ENCODE measurements at places on chromosomes 5 and 9. TPM values are rescaled to one million over a fixed set of nuclear protein-coding genes. Genes with fewer than 3 reads are reported as not detected.

MARCHF3 gene
- 0.46 TPM for total RNA-seq

LCNL1 gene
- not detected for total RNA-seq

GM2A gene
- total RNA-seq, result 24.6 TPM

MAMDC4 gene
- 6.4 TPM for total RNA-seq

APBA1 gene
- total RNA-seq, result 1.1 TPM

SAXO1 gene
- under 0.01 TPM for total RNA-seq

GFRA3 gene
- total RNA-seq, result 0.08 TPM

TMEM252 gene
- total RNA-seq, result not detected

PKD2L2 gene
- total RNA-seq, result not detected

PGGT1B gene
- 7.2 TPM for total RNA-seq

PCDHB3 gene
- 1.9 TPM for total RNA-seq

PAXX gene
- 42.2 TPM for total RNA-seq

SSBP2 gene
- 11.0 TPM for total RNA-seq

SEMA4D gene
- total RNA-seq, result 27.8 TPM

GAS1 gene
- total RNA-seq, result 6.1 TPM

EXOSC2 gene
- total RNA-seq, result 20.6 TPM

MARVELD2 gene
- total RNA-seq, result 28.6 TPM

FAM221B gene
- total RNA-seq, result not detected

SH3GL2 gene
- total RNA-seq, result 3.5 TPM

PPP3R2 gene
- not detected for total RNA-seq

TLX3 gene
- total RNA-seq, result 0.58 TPM

ABO gene
- total RNA-seq, result 1.8 TPM

CCL27 gene
- not detected for total RNA-seq

GLT6D1 gene
- total RNA-seq, result not detected

POMT1 gene
- total RNA-seq, result 29.3 TPM

PDZD2 gene
- 6.7 TPM for total RNA-seq

ANKRD20A1 gene
- total RNA-seq, result 0.08 TPM

ARL14EPL gene
- not detected for total RNA-seq
